ENCODE measurements at places on chromosomes 1 and 21.

DNA sequence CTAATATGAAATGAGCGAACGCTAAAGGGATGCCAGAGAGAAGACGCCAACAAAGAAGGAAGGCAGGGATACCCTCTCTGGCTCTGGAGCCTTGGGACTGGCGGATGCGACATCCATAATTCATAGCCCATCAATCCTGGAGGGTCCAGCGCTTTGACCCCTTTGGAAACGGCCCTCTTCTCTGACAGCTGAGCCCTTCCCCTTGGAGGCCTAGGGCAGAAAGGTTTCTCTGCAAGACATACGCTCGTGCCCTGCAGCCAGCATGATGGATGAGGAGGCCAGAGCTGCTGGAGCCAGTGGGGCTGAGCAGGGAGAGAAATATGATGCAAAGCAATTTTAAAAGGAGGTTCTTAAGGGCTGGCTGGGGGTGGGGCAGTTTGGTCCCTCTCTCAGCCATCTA is 22.2 kb downstream of the OPTC start:
- H3K4me1 ChIP-seq, result peaks cover 21% of the 10 kb centered on the region

GRCh38 chr1:102315096-102315495 is 318.4 kb upstream of the OLFM3 start:
- H3K4me1 ChIP-seq, result no peaks in the 10 kb centered on the region
- H3K4me3 ChIP-seq, result no peak overlapping the region
- H3K27me3 ChIP-seq, result no peaks in the 10 kb centered on the region
- H3K36me3 ChIP-seq, result no peaks in the 10 kb centered on the region

DNA sequence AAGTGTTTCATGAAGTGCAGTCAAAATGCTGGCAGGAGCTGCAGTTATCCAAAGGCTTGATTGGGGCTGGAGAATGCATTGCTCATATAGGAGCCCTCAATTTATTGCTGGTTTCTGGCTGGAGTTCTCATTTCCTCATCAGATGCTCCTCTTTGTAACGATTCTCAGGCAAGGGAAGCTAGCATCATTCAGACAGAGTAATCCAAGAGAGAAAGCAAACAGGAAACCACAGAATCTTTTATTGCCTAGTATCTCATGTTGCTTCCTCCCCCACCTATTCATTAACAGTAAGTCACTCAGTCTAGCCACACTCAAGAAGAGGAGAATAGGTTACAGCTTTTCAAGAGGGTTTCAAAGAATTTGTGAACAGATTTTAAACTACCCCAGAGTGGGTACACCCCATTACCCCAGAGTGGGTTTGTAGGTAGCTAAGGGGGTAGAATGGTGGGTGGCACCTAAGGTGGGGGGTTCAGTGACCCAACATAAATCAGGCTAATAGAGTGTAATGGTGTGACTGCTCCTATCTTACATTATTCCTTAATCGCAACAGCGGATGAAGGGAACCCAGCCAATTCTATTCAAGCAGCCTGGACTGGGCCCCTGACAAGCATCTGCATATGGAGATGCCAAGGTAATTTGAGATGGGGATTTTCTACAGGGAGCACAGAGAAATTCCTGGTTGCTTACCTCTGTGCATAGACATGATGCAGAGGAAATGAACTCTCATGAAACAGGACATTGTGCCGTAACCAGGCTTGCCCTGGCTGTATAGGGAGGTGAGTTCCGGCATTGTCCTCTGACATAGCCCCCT is 67.1 kb downstream of the KCNJ15 start:
- H3K36me3 ChIP-seq, result no peaks in the 10 kb centered on the region
- peak overlapping the region; percentile 7 for H3K4me3 ChIP-seq
- peaks cover 21% of the 10 kb centered on the region for H3K4me1 ChIP-seq
- H3K27ac ChIP-seq, result no peak overlapping the region
- H3K27me3 ChIP-seq, result no peaks in the 10 kb centered on the region

- no peaks in the 10 kb centered on the region for H3K36me3 ChIP-seq
- H3K4me1 ChIP-seq, result peaks cover 75% of the 10 kb centered on the region
- peak overlapping the region; percentile 96 for H3K27ac ChIP-seq
- DNase-seq, result no peak
- H3K27me3 ChIP-seq, result no peaks in the 10 kb centered on the region
Observed at GRCh38 chr1:30756206-30756544, 1.4 kb downstream of the LAPTM5 start.

GRCh38 chr1:184014271-184014670 is 23.3 kb downstream of the COLGALT2 start:
- DNase-seq, result no peak
- no peaks in the 10 kb centered on the region for H3K36me3 ChIP-seq
- H3K27me3 ChIP-seq, result no peaks in the 10 kb centered on the region
- no peak overlapping the region for H3K27ac ChIP-seq
- H3K4me3 ChIP-seq, result no peak overlapping the region
- no peaks in the 10 kb centered on the region for H3K4me1 ChIP-seq

DNA sequence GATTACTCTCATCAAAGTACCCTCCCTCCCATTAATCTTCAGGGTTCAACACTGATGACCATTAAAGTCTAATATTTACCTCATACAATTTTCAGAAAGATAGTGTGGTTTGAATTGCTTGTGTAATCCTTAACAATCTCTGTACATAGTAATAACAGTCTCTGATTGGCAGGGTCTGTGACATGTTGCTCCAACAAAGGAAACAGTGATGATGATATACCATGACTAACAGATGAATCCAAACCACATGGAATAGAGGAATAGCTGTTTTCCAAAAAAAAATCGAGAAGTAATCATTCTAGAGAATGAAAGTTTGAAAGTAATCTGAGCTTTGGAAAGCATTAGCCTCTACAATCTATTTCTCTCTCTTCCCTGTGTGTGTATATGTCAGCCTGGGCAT is 610.1 kb upstream of the NEGR1 start:
- no peaks in the 10 kb centered on the region for H3K4me1 ChIP-seq
- H3K4me3 ChIP-seq, result no peak overlapping the region
- H3K36me3 ChIP-seq, result no peaks in the 10 kb centered on the region
- no peak for DNase-seq

DNA sequence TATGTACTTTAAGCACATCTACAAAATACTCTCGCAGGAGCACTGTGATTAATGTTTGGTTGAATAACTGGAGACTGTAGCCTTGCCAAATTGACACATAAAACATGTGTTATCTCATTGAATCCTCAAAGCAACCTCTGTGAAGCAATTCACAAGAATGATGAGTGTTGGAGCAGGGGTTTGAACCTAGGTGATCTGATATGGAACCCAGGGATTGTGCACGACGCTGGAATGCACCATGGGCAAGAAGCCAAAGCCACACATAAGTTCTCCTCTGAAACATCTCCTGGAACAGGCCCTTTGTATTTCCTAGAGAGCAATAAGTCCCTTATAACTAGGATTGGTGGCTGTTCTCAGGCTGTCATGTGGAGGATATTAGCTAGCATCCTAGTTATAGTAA is 124.6 kb upstream of the IVNS1ABP start:
- no peaks in the 10 kb centered on the region for H3K36me3 ChIP-seq
- no peaks in the 10 kb centered on the region for H3K27me3 ChIP-seq
- no peak overlapping the region for H3K4me3 ChIP-seq
- H3K4me1 ChIP-seq, result peaks cover 18% of the 10 kb centered on the region

- no peaks in the 10 kb centered on the region for H3K36me3 ChIP-seq
- no peak overlapping the region for H3K27ac ChIP-seq
- no peaks in the 10 kb centered on the region for H3K4me1 ChIP-seq
- no peak for DNase-seq
- H3K27me3 ChIP-seq, result no peaks in the 10 kb centered on the region
- H3K4me3 ChIP-seq, result no peak overlapping the region
Observed at GRCh38 chr1:183995322-183996039, 42.0 kb downstream of the COLGALT2 start.

DNA sequence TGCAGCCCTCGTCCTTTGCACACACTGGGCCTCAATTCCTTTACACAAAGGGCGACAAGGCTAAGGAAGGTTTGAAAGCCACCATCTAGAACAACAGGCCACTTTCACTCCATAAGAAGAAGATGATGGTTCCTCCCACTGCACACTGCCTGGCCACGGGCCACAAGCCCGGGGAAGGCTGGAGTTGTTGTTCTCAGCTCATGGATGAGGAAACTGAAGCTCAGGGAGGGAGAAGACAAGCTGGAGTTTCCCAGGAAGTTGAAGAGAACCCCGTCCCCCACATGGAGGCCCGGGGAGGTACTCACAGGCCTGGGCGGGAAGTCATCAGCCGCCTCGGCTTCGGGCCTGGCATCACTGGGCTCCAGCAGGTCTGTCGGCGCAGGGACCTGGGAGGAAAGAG is 24.6 kb upstream of the DDOST start:
- DNase-seq, result no peak
- H3K4me3 ChIP-seq, result no peak overlapping the region
- H3K27ac ChIP-seq, result no peak overlapping the region
- H3K36me3 ChIP-seq, result no peaks in the 10 kb centered on the region
- no peaks in the 10 kb centered on the region for H3K4me1 ChIP-seq
- H3K27me3 ChIP-seq, result no peaks in the 10 kb centered on the region

- H3K4me3 ChIP-seq, result no peak overlapping the region
- no peaks in the 10 kb centered on the region for H3K36me3 ChIP-seq
- no peaks in the 10 kb centered on the region for H3K27me3 ChIP-seq
- H3K27ac ChIP-seq, result peak overlapping the region; percentile 54
- no peaks in the 10 kb centered on the region for H3K4me1 ChIP-seq
- no peak for DNase-seq
Observed at GRCh38 chr1:202105571-202106339, 17.0 kb upstream of the GPR37L1 start.

GRCh38 chr1:194056169-194056568 is 869.8 kb upstream of the B3GALT2 start:
- H3K27ac ChIP-seq, result no peak overlapping the region
- H3K36me3 ChIP-seq, result no peaks in the 10 kb centered on the region
- peaks cover 94% of the 10 kb centered on the region for H3K4me1 ChIP-seq
- H3K27me3 ChIP-seq, result no peaks in the 10 kb centered on the region
- H3K4me3 ChIP-seq, result no peak overlapping the region

GRCh38 chr1:11813021-11813420 is 7.0 kb downstream of the CLCN6 start:
- H3K27ac ChIP-seq, result no peak overlapping the region
- DNase-seq, result no peak
- H3K36me3 ChIP-seq, result peaks cover 22% of the 10 kb centered on the region
- H3K4me3 ChIP-seq, result no peak overlapping the region
- no peaks in the 10 kb centered on the region for H3K4me1 ChIP-seq

GRCh38 chr1:173628888-173629287 is 6.2 kb upstream of the TEX50 start:
- H3K4me1 ChIP-seq, result no peaks in the 10 kb centered on the region
- no peak overlapping the region for H3K27ac ChIP-seq
- H3K27me3 ChIP-seq, result no peaks in the 10 kb centered on the region
- H3K4me3 ChIP-seq, result no peak overlapping the region

- H3K4me3 ChIP-seq, result no peak overlapping the region
- H3K27me3 ChIP-seq, result peaks cover 2% of the 10 kb centered on the region
- peaks cover 9% of the 10 kb centered on the region for H3K4me1 ChIP-seq
- no peaks in the 10 kb centered on the region for H3K36me3 ChIP-seq
- peak; percentile 77 for DNase-seq
Observed at GRCh38 chr1:159936273-159936904, 9.0 kb downstream of the IGSF9 start.

GRCh38 chr1:48039088-48040054 is 42.2 kb upstream of the TRABD2B start:
- no peak for DNase-seq
- no peaks in the 10 kb centered on the region for H3K36me3 ChIP-seq
- no peaks in the 10 kb centered on the region for H3K4me1 ChIP-seq
- no peak overlapping the region for H3K27ac ChIP-seq
- H3K4me3 ChIP-seq, result no peak overlapping the region

DNA sequence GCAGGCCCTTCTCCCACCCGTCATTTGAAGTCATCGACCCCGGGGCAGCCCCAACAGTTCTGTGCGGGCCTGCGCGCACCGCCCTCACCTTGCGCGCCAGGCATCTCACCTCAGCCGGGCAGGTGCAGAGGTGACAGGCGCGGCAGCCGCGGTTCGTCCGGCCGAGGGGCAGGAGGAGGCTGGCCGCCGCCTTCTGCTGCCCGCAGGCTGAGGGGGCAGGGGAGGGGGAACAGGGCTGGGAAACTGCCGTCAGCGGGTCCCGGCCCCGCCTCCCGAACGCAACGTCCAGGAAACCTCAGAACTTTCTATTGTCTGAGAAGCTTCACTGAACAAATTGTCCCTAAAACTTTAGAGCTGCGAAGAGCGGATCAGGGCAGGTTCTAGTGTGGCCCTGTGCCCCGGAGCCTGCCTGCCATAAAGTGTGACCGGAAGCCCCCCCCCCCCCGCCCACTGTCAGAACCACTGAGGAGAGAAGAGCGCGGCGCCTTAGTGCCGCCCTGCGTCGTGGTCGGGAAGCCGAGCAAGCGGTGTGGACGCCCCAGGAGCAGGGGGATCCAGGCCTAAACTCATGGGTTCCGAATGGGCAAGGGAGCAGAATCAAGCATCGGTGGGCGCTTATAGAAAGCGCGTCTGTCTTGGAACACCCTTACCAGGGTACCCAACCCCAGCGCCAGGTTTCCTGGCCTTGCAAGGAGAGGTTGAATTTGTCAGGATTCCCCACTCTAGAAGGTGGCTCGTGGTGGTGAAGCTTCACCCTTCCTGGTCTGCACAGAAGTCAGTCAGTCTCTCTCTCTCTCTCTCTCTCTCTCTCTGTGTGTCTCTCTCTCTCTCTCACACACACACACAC is 13.3 kb upstream of the TBX15 start:
- H3K4me3 ChIP-seq, result no peak overlapping the region
- no peak overlapping the region for H3K27ac ChIP-seq
- H3K27me3 ChIP-seq, result peaks cover 49% of the 10 kb centered on the region

DNA sequence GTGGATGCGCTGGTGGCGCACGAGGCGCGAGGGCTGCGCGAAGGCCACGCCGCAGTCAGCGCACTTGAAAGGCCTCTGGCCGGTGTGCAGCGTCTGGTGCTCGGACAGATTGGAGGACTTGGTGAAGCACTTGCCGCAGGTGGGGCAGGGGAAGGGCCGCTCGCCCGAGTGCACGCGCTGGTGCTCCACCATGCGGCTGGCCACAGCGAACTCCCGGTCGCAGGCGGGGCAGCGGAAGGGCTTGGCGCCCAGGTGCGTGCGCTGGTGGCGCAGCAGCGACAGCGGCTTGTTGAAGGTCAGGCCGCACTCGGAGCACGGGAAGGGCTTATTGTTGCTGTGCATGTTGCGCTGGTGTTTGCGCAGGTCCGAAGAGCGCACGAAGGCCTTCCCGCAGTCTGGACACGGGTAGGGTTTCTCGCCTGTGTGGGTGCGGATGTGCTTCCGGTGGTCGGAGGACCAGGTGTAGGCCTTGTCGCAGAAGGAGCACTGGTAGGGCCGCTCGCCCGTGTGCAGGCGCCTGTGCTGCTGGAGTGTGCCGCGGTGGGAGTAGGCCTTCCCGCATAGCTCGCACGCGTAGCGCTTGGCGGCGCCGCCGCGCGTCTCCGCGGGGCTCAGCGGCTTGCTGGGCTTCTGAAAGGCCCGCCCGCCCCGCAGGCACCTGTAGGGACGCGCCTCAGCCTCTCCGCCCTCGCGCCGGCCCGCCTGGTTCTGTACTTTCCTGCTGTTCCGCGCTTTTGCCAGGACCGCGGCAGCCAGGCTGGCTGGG is 4.7 kb downstream of the ZNF648 start:
- no peaks in the 10 kb centered on the region for H3K27me3 ChIP-seq
- H3K4me1 ChIP-seq, result no peaks in the 10 kb centered on the region
- no peak for DNase-seq
- no peak overlapping the region for H3K4me3 ChIP-seq

- no peaks in the 10 kb centered on the region for H3K36me3 ChIP-seq
- H3K4me3 ChIP-seq, result no peak overlapping the region
- no peaks in the 10 kb centered on the region for H3K4me1 ChIP-seq
- DNase-seq, result no peak
- peaks cover 5% of the 10 kb centered on the region for H3K27me3 ChIP-seq
Observed at GRCh38 chr1:91400133-91400725, 4.4 kb downstream of the HFM1 start.
